T-helper 1 cell (primary cell): ENCODE measurements at places on chromosomes 4 and X.

DNA sequence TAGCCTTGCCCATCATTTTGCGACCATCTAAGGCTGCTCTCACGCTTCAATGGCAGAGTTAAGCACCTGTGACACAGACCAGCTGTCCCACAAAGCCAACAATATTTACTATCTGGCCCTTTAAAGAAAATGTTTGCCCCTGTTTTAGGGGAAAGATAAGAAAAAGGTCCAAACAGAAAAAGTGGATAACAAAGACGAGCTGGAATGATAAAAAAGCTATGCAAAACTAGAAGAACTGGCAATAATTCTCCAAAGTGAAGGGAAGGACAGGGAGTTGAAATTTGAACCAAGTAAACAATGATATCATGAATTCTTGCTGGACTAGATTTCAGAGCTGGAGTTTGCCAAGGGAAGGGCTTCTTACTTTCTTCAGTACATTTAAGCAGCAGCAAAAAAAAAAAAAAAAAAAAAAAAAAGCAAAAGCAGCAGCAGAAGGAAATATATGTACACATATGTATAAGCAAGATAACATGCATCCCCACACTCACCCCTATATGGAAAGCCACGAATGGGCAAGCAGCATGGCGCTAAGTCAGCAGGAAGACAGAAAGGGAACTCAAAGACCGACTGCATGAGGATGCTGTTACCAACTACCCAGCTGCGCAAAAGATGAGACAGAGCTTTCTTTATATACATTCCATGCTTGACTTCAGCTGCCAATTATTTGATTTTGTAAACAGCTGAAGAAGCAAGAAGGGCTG, 12.5 kb downstream of the TRAPPC2 start:
- DNase-seq, result no peak

DNA sequence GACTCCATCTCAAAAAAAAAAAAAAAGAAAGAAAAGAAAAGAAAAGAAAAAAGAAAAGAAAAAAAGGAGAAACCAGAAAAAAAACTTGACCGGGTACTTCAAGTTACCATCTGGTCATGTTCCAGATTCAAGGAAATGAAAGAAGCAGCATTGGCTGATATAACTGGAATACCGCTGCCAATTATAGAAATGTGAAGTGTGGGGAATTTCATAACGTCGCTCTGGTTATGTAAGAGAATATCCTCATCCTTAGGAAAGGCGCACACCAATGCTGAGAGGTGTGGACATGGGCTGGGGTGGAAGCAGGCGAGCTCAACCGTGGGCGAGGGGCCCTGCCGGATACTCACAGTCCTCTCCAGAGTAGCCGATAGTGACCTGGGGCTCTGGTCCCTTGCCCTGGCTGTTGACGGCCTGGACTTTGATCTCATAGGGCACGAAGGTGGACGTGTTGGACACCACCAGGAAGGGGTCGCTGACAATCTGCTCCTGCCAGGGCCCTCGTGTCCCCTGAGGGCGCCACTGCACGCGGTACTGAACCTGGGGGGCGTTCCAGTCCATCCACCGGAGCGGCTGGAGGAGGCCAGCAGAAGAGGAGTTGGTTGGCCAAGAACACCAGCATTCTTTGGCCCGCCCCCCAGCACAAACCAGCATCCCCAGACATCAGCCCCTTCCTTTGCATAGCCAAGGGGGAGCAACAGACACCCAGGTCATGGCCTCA, 19.5 kb downstream of the L1CAM start:
- no peak for DNase-seq

GRCh38 chr4:185204238-185204910, 574 bp upstream of the CFAP97 start:
- DNase-seq, result no peak

DNA sequence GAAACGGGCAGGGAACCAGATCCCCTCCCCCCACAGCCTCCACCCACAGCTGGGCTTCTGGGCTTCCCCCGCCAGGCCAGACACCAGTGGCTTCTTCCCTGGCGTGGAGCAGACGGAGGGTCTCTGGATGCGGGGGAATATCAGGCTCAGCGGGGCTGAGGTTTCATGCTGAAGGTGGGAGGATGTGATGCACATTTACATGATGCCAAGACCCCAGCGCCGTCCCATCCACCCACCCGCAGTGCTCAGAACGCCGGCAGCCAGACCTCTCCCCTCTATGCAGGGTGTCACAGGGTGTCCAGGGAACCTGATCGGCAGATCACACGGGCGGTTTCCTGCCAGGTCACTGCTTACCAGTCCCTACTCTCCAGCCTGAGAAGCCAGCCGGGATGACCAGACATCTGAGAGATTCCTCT, 12.8 kb upstream of the TNIP2 start:
- no peak for DNase-seq

DNA sequence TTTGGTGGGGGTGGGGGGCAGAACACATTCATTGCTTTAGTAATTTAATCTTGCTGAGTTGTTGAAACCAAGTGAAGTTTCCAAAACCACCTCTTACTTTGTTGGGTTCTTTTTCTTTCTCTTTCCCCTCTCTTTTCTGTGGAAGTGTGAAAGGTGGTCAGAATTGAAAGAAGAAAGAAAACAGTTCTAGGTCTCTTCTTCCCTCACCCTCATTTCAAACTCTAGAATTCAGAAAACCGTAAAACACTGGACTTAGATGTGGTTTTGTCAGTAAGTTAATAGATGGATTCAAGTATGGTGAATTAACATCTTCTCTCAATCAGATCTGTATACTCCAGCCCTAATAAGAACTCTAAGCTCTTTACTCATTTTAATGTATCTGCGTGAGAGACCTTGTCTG, 23.7 kb downstream of the PLP1 start:
- DNase-seq, result no peak

GRCh38 chr4:147597561-147597960, 19.6 kb upstream of the TMEM184C start:
- no peak for DNase-seq

GRCh38 chr4:102809190-102809589, 18.2 kb downstream of the UBE2D3 start:
- no peak for DNase-seq

DNA sequence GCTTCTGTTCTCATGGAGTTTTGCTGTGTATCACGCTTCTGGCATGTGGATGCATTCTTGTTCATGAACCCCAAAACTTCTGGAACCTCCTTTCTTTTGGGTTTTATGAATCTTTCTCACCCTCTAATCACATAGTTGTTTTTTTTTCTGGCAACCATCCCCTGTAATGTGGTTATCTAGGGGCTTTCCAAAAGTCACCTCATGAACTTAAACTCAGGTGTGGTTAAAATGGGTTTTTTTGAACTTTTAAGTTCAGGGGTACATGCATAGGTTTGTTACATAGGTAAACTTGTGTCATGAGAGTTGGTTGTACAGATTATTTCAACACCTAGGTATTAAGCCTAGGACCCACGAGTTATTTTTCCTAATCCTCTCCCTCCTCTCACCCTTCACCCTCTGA, 1099.4 kb upstream of the SLIT2 start:
- no peak for DNase-seq

- DNase-seq, result no peak
Observed at GRCh38 chrX:79117078-79117477, 27.4 kb upstream of the GPR174 start.
